ENCODE measurements at places on chromosomes 2 and 18. TPM values are rescaled to one million over a fixed set of nuclear protein-coding genes. Genes with fewer than 3 reads are reported as not detected.

GAD1 gene
- 0.56 TPM for polyA plus RNA-seq

GRCh38 chr2:218858138-218858445 lies 1.5 kb upstream of the WNT6 start:
- no peak for DNase-seq

CIB4 gene
- polyA plus RNA-seq: 0.81 TPM

SALL3 gene
- polyA plus RNA-seq: 7.2 TPM

DNA sequence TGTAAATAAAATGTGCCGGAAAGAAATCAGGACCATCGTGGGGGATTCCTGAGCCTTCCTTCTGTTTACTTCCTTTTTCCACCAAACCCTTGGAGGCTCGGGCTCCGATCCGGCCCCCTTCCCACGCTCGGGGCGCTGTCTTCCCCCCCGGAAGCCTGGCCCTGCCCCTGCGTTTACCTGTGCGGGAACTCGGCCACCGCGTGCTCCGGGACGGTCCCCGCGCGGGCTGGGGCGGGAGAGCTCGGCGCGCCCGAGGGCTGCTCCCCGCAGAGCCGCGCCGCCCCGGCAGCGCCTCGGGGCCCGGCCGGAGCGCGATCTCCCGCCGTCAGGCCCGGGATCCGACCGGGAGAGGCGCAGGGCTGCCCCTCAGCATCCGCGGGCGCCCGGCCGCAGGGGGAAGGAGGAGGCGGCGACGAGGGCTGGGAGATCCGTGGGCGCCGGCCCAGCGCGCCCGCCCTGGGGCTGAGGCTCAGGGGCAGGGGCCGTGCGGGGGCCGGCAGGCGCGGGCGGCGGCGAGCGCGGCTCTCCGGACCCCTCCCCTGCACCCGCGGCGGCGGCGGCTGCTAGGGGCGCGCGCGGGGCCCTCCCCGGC lies 435 bp downstream of the ADCY3 start:
- DNase-seq: peak; percentile 15

LGALSL gene
- polyA plus RNA-seq: 32.1 TPM

AMMECR1L gene
- polyA plus RNA-seq: 25.7 TPM

- no peak for DNase-seq
Observed at GRCh38 chr2:169658877-169659276, 35.3 kb downstream of the CFAP210 start.

GRCh38 chr2:224577541-224577940 lies 7.6 kb downstream of the CUL3 start:
- DNase-seq: no peak

ZNF804A gene
- polyA plus RNA-seq: 2.0 TPM

DNA sequence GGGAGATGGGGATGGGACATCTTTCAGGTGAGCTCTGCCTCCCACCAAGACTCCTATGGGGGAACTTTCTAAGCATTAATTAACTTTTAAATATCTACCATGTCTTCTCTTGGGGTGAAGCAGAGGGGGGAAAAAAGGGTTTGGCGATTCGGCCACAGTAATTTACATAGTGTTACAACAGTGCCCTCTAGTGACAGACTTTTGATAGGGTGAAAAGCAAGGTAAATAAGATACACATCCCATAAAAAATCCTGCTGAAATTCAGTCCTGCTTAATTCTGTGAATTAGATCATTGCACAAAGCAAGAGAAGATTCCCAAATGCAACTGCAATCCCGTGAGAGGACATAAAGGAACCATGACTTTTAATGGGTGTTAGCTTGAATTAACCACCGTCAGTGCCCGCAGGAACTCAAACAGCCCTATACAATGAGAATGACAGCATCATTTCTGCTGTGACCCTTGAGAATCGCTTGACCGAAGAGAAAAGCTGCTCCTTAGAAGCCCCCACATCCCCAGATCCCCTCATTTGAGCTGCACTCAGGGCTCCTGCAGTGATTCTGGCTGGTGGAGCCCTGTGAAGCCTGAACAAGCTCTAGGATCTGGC lies 32.8 kb downstream of the FAM124B start:
- DNase-seq: no peak

DSC1 gene
- 1.4 TPM for polyA plus RNA-seq

DNA sequence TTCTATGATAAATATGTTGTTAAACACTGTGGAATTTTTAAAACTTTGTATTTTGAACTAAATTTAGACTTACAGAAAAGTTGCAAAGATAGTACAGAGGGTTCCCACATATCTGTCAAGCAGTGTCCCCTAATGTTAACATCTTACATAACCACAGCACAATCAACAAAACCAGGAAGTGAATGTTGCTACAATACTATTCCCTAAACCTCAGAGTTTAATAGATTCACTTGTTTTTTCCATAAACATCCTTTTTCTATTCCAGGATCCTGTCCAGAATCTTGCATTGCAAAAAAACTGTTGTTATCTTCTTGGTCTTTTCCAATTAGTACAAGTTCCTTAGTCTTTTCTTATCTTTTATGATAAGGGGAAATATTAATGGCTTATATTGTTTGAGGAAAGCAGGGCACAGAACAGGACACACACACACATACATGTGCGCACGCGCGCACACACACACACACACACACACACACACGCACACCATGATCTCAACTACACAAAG lies 251.1 kb upstream of the TRIB2 start:
- DNase-seq: no peak

LYPD6 gene
- 17.1 TPM for polyA plus RNA-seq

ORC4 gene
- polyA plus RNA-seq: 114 TPM

MRPL30 gene
- 53.6 TPM for polyA plus RNA-seq

DNA sequence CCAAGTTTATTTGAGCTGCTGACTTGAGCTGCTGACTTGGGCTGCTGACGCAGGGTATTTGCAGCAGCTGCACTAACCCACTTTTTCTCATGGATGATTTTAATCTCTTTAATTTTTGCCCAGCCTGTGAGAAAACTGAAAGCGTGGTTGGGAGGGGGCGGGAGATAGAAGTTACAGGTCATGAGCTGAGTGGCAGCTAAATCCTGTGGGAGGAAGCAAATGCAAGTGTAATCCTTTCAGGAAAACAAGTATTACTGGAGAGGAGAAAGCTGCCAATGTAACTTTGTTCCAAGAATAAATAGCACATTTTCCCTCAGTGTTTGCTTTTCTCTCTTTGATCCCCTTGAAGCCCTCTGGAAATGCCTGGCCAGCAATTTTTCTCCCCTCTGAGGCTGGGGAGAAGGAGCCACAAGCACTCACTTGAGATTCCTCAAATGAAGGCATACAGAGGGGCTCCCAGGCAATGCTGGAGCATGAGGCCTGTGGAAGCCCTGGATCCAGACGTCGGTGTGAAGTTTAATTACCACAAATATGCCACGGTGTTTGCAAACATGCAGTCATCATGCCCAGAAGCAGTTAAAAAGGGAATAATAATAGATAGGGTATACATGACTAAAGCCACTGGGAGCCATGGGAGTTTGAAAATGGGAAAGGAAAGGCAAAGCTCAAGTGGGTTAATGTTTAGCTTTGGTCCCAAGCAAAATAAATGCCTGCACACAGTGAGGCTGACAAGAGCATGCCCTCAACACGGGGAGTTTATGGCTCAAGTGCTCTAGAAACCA lies 10.4 kb upstream of the EVA1A start:
- DNase-seq: no peak

RAPGEF4 gene
- polyA plus RNA-seq: 11.6 TPM

TP53I3 gene
- polyA plus RNA-seq: 44.2 TPM

- no peak for DNase-seq
Observed at GRCh38 chr2:77199411-77199810, 322.8 kb downstream of the LRRTM4 start.

- DNase-seq: peak; percentile 21
Observed at GRCh38 chr2:165238295-165238694, 919 bp upstream of the SCN2A start.

GRCh38 chr2:212991120-212991519 lies 160.3 kb downstream of the IKZF2 start:
- DNase-seq: no peak

TDRD15 gene
- polyA plus RNA-seq: 0.03 TPM

DNA sequence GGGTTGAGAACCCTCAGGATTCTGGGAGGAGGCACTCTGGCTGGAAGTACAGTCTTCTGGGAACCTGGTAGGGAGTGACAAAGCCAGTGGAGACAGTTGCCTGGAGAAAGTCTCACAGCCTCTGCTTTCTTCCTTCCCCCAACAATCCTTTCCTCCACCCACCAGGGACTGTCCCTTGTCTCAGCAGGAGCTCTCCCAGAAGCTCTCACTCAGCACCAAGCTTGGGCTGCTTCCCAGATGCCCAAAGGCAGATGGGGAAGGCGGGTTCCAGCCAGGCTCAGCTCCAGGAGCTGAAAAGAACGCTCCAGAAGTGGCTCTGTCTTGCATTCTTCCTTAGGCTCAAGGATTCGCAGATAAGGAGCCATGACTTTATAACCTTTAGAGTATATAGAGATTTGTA lies 7.6 kb upstream of the NAGK start:
- DNase-seq: no peak

CRYGC gene
- polyA plus RNA-seq: not detected

DNA sequence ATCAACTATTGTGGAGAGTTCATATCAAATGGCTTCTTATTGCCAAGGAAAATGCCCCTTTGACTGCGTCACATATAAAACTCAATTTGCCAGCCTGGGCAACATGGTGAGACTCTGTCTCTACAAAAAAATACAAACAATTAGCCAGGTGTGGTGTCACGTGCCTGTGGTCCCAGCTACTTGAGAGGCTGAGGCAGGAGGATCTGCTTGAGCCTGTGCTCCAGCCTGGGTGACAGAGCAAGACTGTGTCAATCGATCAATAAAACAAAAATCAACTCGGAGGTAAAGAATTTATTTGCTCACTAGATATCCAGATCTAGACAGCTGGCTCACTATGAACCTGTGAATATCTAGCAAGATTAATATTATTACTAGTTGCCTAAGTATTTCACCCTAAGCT lies 1.7 kb upstream of the ZCCHC2 start:
- no peak for DNase-seq

CFC1B gene
- polyA plus RNA-seq: not detected

DNA sequence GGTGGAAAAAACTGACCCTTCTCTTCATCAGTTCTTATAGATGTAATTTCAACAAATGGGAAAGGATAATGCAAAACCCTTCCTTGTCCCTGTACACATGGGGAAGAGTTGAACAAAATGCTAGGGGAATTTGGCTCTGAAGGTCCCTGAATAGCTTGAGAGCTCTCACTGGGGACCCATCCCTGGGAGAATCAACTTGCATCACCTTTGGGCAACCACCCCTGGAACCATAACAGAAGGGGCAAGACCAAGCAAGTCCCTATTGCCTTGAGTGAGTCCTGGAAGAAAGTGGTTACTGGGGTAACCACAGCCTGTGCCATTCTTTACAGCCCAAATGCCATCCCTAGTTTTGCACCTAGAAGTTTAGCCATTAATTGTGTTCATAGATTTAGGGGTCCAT lies 52.2 kb upstream of the B3GNT2 start:
- no peak for DNase-seq

GRCh38 chr2:191666732-191667131 lies 11.2 kb upstream of the NABP1 start:
- no peak for DNase-seq

UBE2F gene
- polyA plus RNA-seq: 46.4 TPM

DNA sequence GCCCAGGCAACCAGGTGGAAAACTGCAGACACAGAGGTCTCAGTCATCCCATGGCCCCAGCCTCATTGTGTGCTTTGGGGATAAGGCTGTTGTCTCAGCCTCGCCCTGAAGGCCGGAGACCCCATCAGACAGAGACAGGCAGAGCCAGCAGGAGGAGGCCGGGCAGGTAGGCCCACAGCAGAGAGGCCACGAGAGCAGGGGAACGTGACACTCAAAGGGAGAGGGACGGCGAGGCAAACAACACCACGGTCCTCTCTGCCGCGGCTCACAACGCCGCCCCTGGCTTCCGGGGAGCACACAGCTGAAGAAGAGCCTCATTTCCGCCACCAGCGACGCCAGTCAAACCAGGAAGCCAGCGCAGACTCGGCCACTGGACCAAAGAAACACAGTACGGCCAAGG lies 103.3 kb downstream of the ZNF516 start:
- no peak for DNase-seq

ENOSF1 gene
- polyA plus RNA-seq: 134 TPM
